ENCODE measurements at places on chromosomes 11 and 22.

DNA sequence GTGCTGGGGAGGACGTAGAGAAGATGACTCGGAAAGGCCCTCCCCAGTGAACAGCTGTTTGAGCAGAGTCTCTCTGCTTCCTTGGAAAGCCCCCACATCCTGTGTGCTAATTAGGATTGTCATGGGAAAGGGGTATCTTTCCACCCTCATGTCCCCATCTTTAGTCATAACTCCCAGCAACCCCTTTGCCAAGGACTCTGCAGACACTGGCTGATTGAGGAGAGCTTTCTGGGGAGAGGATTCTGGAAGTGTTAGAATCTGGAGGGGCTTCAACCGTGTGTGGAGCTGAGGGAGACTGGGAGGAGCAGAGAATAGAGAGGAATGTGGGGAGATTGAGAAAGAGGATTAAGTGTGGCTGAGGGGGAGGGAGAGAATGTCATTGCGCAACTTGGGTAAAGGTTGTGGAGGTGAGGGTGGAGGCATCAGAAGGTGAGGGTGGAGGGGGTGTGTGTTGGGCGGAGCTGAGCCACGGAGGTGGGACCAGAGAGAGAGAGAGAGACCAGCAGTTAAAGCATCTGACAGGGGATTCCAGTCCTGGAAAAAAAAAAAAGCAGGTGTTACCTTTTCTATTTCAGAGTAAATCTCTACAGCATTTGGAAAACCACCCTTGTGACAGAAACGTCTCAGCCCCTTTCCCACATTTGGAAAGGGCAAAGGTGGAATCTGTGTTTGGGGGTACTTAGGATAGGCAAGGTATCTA, 2.2 kb downstream of the DTX4 start:
- DNase-seq = no peak

DNA sequence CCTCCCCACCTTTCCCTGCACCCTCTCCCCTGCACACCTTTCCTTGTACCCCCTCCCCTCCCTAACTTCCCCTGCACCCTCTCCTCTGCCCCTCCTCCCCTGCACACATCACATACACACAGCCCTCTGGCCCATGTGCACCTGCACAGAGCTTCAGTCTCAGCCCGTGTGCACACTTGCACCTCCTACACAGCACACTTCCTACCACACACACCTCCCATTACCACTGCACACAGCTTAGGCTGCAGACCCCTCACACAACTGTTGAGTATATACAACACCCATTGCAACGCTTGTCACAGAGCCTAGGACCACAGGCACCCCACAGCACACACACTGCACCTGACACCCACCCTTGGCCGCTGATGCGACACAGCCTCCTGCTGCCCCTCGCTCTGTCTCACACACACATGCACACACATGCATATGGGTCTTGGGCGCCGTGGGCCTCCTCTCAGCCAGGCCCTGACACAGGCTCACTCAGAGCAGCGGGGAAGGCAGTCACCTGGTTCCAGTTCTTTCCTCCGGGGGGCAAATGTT, 411 bp downstream of the SIGIRR start:
- no peak for DNase-seq

GRCh38 chr11:45089676-45090499, 56.6 kb upstream of the PRDM11 start:
- DNase-seq = no peak

- DNase-seq = no peak
Measured at GRCh38 chr11:27228232-27228905, 134.6 kb downstream of the CCDC34 start.

- DNase-seq = no peak
Measured at GRCh38 chr11:28133146-28133545, 25.0 kb downstream of the METTL15 start.

DNA sequence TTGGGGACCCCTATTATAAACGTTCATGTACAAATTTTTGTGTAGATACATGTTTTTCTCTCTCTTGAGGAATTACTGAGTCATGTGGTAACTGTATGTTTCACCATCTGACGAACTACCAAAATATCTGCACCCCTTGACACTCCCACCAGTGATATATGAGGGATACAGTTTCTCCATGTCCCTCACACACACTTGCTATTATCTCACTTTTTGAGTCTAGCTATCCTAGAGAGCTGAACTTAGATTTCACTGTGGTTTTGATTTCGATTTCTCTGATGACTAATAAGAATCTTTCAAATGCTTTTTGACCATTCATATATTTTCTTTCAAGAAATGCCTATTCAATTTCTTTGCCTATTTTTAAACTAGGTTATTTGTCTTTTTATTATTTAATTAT, 200.2 kb downstream of the PGR start:
- no peak for DNase-seq

GRCh38 chr22:26725012-26725676, 67.8 kb downstream of the MIAT start:
- DNase-seq = no peak

DNA sequence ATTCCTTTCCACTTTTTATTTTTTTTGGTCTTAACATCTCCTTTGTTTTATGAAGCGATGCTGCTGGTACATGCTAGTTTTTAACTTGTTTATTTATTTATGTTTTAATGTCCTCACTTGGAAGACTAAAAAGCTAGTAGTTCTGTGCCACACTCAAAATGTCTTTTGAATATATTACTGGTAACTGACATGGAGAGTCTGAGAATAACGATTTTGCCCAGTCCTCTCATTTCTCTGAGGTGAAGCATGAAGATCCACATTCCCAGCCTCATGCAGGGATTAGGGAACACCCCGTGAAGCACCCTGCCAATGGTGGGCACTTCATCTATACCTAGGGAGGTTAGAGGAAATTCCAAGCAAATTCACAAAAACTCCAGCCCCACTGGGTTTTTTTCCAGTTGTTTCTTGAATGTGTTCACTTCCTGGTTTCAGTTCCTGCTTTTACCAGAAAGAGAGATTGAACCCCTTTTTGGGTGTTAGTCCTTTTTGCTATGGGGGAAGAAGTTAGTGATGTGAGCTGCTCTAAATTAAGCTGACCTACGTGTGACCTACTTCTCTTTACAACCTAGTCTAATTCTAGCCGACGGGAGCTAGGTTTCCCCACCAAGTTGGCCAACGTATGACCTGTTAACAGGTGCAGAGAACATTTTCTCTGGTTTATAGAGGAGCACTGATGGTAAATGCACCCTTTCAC, 106.1 kb downstream of the SLC1A2 start:
- no peak for DNase-seq

DNA sequence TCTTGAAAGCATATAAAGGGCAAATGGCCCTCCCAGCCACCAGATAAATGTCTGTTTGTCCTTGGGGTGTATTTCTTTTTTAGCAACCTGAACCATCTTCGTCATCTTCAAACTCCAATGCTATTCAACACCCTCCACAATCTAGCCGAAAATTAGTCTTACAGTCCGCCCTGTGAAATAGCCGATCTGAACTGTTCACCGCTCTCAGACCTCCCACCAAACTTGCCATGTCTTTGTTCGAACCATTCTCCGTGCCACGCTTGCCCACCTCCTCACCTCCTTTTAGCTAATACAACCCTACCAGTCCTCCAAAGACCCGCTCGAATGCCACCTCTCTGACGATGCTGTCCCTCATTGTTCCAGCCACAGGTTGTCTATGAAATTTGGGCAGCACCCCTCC, 46.0 kb downstream of the SC5D start:
- no peak for DNase-seq

DNA sequence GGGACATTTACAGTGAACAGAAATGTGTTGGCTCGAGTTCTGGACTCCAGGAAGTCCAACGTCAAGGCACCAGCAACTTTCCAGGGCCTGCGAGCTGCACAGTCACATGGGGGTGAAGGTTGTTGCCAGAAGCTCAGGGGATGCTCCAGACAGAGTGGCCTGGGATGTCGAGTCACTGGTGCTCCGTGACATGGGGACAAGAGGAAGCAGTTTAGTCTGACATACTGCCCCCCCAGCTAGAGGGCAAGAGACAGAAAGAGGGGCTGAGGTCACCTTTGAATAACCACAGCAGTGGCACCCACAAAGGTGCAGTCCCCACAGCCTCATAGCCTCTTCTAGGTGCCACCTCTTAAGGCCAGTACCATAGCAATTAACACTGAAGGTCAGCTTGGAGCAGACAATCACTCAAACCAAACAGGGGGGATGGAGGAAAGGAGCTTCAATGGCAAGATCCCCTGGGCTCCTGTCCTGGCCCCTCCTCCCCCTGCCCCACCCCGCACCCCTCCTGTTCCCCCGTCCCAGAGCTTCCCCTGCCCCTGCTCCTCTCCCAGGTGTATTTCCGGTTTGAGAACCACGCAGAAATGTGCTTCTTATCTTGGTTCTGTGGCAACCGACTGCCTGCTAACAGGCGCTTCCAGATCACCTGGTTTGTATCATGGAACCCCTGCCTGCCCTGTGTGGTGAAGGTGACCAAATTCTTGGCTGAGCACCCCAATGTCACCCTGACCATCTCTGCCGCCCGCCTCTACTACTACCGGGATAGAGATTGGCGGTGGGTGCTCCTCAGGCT, 3.8 kb downstream of the APOBEC3D start:
- DNase-seq = no peak

DNA sequence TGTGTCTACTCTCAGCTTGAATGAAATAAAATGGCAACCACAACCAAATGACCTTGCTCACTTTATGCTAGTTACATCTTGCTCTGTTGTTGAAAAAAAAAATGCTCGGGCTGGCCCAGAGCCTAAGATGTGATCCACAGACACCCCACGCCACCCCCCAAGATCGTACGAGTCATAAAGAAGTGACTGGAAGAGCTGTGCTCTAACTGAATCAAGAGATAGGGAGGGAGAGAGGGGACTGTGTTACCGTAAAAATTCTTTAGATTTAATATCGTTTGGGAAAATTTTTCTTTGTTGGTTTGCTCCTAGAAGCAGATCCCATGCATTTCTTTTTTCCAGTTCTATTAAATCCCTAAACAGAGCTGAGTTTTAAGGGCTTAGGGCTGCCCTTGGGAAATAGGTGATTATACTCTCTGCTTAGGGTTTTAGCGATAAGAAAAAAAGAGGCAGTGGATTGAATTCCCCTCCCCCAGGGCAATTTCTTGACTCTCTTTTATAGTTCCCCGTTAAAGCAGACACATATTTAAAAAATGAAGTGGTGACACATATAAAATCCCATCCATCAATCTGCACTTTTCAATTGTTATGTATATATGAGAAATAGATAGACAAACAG, 14.5 kb downstream of the MAML2 start:
- DNase-seq = no peak

GRCh38 chr11:36600180-36600579, 2.1 kb upstream of the RAG2 start:
- no peak for DNase-seq

DNA sequence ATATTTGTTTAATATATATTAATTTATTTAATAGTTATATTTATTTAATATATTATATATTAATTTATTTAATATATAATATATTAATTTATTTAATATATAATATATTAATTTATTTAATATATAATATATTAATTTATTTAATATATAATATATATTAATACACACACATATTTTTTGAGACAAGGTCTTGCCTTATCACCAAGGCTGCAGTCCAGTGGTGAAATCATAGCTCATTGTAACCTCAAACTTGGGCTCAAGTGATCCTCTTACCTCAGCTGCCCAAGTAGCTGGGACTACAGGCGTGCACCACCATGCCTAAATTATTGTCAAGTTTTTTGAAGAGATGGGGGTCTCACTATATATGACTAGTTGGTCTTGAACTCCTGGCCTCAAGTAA, 51.4 kb upstream of the DDI1 start:
- DNase-seq = no peak

DNA sequence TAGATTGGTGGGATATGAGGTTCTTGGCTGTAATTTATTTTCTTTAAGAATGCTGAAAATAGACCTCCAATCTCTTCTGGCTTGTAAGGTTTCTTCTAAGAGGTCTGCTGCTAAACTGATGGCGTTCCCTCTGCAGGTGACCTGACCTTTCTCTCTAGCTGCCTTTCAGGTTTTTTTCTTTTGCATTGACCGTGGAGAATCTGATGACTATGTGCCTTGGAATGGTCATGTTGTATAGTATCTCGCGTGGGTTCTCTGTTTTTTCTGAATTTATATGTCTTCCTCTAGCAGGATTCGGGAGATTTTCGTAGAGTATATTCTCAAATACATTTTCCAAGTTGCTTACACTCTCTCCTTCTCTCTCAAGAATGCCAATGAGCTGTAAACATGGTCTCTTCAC, 122.2 kb downstream of the DDX10 start:
- DNase-seq = no peak

DNA sequence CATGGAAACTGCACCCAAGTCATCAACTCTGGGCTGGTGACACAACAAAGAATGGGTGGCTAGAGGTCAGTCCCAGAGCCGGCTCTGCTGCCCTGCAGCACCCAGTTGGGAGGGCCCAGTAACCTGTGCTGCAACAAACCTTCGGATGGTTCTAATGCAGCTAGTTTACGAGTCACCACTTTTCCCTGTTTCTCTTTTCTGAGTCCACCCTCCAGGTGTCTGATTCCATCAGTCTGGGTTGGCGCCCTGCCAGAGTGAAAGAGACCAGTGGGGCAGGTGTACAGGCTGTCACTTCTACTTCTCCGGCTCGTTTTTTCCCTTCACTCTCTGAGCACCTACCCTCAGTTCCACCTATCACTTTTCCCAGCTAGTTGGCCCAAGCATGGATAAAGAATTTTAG, 572.9 kb downstream of the NTM start:
- no peak for DNase-seq

DNA sequence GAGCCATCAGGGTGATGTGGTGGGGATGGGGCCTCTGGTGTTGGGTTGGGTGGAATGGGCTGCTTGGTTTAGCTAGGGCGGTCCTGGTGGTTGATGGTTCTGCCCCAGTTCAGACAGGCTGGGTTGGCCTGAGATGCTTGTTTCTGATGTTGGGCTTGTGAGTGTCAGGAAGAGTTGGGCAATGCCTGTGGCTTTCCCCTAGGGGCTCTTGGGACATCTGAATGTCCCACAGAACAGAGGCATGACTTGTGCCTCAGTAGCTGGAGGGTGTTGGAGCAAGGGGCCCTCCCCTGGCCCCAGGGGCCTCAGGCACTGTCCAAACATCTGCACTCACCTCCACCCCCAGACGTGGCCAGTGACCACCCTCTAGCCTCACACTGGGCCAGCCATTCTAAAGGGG, 14.0 kb upstream of the CTSD start:
- no peak for DNase-seq

- no peak for DNase-seq
Measured at GRCh38 chr11:117972044-117972443, 14.2 kb upstream of the IL10RA start.

- no peak for DNase-seq
Measured at GRCh38 chr11:126544108-126545056, 188.9 kb downstream of the ST3GAL4 start.

GRCh38 chr11:36088266-36088972, 144.6 kb downstream of the LDLRAD3 start:
- DNase-seq = no peak

- no peak for DNase-seq
Measured at GRCh38 chr11:34252651-34253050, 105.2 kb downstream of the ABTB2 start.

Data from T follicular helper cell (primary cell).